Melanocyte of skin (primary cell): ENCODE measurements at places on chromosomes 2 and 18. TPM values are rescaled to one million over a fixed set of nuclear protein-coding genes. Genes with fewer than 3 reads are reported as not detected.

Gene MSH2
- 30.0 and 33.6 TPM in 2 replicates for total RNA-seq

Gene TCF23
- not detected in 2 replicates for total RNA-seq

Gene HOXD4
- under 0.01 TPM in 1 of 2 replicates, not detected in the other for total RNA-seq

Gene ABCG5
- total RNA-seq, result not detected in 2 replicates

Gene TFCP2L1
- not detected in 2 replicates for total RNA-seq
